DMS 273 treated with DMSO at 0.1 percent for 48 hours (cell line): ENCODE measurements at places on chromosomes 1 and 21.

- no peak for DNase-seq
Measured at GRCh38 chr1:2803086-2803930, 1.8 kb upstream of the TTC34 start.

- no peak for DNase-seq
Measured at GRCh38 chr21:38699048-38699447, 106.7 kb upstream of the ETS2 start.

- no peak for DNase-seq
Measured at GRCh38 chr21:46189959-46190490, 5.8 kb upstream of the SPATC1L start.

- DNase-seq = no peak
Measured at GRCh38 chr1:174060090-174060489, 37.9 kb upstream of the RC3H1 start.

- no peak for DNase-seq
Measured at GRCh38 chr1:12155328-12155727, 11.5 kb upstream of the TNFRSF1B start.

GRCh38 chr1:96967311-96967710 is 245.7 kb downstream of the PTBP2 start:
- no peak for DNase-seq
